ENCODE measurements at places on chromosomes 16 and 17.
A peak's percentile ranks its signal among the peaks of the same experiment; 100 is the strongest.

GRCh38 chr17:81254955-81255717, 16.0 kb downstream of the NDUFAF8 start:
- no peak for DNase-seq

DNA sequence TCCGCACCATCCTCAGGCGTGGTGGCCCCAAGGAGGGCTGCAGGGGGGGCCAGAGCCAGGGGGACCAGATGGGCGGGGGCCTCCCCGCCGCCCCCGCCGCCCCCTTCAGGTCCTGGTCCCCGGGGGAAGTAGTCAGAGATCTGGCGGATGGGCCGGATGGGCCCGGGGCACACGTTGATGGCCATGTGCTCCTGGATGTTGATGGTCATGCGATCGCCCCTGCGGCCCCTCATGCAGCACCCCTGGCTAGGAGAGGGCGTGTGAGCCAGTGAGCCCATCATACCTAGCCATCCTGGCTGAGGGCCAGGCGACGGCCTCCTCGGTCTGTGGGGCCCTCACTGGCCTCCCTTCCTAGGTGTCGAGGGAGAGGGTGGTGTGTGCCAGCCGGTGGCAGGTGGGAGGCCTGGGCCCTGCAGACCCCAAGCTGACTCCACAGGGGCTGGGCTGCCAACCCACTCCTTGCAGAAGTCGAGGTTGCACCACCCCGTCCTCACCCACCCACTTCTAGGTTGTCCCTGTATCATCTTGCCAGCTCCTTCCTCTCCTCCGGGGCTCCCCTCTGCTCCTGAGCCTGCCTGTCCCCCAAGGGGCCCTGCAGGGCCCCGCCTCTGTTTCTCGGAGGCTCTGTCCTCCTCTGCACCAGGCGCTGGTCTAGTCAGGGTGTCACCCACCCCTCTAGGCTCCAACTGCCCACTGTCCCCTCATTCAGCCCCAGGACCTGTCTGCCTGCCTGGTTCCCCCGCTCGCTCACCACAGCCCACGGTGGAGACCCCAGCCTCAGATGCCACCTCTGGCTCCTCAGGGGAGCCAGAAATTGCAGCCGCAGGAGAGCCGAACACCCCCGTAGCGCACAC, 610 bp downstream of the DOC2A start:
- DNase-seq, result no peak

GRCh38 chr17:50459756-50460155, 8.9 kb downstream of the CHAD start:
- DNase-seq, result no peak

DNA sequence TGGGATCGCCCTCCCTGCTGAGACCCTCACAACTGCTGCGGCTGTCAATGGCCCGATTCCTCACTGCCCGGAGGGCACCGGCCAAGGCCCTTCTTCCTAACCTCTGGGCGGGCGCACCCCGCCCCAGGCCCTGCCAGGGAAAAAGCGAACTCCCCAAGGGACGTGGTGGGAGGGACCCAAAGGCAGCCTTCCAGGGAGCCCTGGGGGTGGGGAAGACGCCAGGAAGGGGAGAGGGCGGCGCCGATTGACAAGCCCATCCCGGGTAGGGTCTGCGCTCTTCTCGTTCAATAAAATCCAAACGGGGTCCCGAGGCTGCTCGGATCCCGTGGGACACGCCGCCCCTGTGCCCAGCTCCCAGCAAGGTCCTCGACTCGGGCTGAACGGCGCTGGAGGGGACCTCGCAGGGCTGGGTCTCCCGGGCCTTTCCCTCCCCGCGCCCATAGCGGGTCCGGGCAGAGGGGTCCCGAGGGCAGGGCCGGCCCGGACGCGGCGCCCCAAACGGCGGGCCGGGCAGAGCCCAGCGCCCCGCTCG, 416 bp downstream of the KIFC3 start:
- peak; percentile 66 for DNase-seq

DNA sequence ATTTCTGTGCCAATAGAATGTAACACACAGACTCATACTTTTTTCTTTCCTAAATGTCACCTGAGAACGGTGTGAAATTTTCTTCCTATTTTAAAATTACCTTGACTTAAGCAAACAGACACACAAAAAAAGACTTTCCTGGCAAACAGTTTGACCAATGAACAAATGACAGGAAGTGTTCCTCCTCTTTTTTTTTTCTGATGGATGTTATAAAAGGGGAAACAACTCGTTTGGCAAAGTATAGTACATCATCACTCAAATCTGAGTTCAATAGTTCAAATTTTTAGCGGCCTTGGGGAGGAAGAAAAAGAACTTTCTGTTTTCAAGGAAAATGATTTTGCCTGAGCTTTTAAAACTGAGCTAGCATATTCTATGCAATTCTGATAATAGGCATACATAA, 19.8 kb downstream of the HS3ST3A1 start:
- no peak for DNase-seq

GRCh38 chr16:19874026-19874425, 10.6 kb downstream of the GPRC5B start:
- DNase-seq, result no peak

DNA sequence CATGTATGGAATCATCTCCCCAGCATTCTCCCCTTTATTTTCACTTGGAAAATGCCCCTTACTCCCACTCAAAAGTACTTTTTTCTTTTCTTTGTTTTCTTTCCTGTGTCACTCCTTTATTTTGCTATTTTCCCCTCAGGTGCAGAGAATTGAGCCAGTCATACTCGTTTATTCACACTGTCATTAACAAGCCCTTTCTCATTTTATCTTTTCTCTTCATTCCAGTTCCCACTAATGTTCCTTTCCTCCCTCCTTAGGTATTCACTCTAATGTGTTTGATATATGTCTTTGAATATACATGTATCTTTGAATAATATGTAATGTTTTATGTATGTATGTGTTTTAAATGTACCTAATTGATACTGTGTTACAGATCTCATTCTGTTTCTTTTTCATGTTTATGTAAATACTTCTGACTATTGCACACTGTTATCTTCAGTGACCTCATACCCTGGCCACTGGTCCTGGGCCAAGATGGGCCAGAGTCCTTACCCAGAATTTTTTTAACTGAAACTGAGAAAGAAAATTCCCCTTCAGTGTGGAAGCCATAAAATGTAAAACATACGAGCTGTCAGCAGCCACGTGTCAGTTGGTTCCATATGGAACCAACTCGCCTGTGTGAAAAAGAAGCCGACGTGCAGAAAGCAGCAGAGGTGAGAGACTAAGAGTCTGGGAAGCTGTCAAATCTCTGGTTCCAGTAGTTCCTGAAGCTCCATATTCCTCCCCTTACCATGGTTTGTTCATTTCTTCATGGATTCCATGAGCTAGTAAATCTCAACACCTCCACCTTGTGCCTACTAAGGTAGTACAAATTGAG, 5.8 kb downstream of the SRR start:
- no peak for DNase-seq

DNA sequence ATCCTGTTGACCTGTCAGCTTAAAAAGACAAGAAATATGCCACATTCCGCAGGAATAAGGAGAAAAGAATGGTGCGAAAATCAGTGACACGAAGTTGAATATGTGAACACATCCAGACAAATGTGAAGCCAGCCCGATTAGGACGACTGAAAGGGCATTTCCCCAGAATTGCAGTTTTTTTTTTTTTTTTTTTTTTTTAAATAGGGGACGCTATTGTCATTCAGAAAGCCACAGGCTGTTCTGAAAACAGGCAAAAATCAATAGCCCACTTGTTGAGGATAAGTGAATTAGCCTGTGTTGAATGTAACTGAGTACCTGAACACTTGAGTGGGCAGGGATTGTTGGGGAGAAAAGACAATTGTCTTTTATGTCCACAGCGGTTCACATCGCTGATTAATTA, 507.1 kb downstream of the WWOX start:
- DNase-seq, result no peak

DNA sequence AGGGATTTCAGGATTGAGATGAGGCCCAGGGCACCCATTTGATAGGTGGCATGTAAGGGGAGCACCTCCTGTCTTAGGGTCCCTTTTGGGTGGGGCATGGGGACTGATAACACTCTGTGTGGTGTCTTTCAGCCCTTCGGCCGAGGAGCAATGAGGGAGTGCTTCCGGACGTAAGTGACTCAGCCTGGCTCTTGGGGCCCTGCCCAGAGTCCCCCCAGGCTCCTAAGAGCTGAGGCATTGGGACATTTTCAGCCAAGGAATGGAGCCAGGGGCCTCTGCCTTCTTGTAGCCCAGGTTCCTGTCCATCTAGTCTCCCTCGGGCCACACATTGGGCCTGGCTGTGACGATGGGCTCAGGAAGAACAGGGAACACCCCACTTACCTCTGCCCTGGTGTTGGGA, 44.4 kb downstream of the EEF2K start:
- no peak for DNase-seq

GRCh38 chr17:32289471-32290070, 23.9 kb downstream of the RHBDL3 start:
- no peak for DNase-seq
